ENCODE measurements at places on chromosomes 16 and 17.

DNA sequence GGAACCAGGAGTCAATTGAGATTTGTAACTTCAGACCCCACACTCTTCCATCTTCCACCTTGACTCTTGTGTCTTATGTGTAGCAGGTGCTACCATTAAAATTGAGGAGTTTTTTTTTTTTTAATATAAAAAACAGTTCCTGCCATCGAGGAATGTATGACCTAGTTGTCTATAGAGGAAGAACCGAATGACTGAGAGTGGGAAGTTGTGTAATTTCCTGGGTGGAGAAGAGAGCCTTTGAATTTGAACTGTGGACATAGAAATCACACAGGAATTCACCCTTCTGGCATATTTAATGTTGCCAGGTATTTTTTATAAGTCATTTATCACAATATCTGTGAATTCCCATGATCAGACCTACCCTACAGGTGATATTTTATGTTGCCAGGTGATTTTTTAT, 22.0 kb downstream of the SP2 start:
- DNase-seq, result no peak

DNA sequence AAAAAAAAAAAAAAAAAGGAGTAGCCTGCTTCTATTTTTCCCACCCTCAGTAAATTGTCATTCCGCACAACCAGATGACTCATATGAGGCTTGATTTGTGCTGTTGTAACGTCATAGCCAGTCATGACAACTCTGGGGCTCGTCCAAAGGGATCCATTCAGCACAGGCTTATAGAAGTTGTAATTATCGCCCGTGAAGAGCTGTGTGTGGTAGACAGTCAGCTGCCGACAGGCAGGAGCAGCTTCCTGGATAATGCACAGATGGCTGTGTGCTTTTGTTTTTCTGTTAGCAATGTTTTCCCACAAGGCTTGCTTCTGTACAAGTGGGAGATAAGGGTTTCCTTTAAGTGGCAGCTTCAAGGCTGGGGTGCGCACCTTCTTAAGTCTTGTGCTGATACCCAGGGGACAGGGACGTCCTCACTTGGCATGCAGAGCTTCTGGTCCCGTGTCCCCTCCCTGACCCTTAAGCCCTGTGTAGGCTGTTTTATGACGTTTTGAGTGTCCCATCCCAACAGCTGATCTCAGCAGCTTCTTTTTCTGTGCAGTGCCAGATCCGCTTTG, 26.0 kb downstream of the SNX29 start:
- DNase-seq, result no peak

DNA sequence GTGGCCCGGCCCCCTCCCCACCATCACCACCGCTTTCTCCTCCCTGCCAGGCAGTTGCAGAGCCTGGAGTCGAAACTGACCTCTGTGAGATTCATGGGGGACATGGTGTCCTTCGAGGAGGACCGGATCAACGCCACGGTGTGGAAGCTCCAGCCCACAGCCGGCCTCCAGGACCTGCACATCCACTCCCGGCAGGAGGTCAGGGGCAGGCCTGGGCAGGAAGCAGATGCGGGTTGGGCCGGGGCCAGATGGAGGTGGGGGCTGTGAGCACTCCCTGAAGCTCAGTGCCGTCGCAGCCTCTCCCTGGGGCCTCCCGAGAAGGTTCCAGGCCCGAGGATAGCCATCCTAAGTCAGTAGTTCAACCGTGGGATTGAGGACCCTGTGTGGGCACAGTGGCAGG, 14.2 kb upstream of the ADGRG3 start:
- no peak for DNase-seq

- no peak for DNase-seq
Observed at GRCh38 chr17:61750656-61751055, 112.7 kb downstream of the BRIP1 start.

DNA sequence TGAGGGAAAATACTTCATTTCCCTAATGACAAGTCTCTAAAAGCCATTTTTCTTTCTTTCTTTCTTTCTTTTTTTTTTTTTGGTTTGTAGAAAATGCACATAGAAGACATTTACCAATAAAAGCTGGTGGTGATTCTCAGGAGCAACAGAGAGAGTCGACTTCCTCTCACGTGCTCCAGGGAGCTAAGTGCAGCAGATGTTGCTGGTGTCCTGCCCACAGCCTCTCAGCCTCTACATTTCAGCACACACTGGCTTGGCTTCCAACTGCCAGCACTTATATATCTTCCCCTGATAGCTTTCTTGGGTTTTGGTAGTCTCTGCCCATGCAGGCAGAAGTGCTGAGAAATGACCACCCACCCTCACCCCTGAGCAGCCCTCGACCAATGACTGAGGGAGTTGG, 58.4 kb upstream of the MARCHF10 start:
- no peak for DNase-seq

- DNase-seq, result no peak
Observed at GRCh38 chr17:81032641-81033480, 2.1 kb upstream of the BAIAP2 start.
